GM23338 (cell line): ENCODE measurements at places on chromosomes 5 and 9. TPM values are rescaled to one million over a fixed set of nuclear protein-coding genes. Genes with fewer than 3 reads are reported as not detected.

Gene SLC25A2
- polyA plus RNA-seq = not detected in 2 replicates

Gene CAMLG
- polyA plus RNA-seq = 75.0 and 85.6 TPM in 2 replicates

Gene PCDHGA10
- 1.6 and 2.1 TPM in 2 replicates for polyA plus RNA-seq

Gene CTSV
- polyA plus RNA-seq = 89.9 and 97.9 TPM in 2 replicates

Gene NUTM2G
- polyA plus RNA-seq = 0.70 and 0.76 TPM in 2 replicates

DNA sequence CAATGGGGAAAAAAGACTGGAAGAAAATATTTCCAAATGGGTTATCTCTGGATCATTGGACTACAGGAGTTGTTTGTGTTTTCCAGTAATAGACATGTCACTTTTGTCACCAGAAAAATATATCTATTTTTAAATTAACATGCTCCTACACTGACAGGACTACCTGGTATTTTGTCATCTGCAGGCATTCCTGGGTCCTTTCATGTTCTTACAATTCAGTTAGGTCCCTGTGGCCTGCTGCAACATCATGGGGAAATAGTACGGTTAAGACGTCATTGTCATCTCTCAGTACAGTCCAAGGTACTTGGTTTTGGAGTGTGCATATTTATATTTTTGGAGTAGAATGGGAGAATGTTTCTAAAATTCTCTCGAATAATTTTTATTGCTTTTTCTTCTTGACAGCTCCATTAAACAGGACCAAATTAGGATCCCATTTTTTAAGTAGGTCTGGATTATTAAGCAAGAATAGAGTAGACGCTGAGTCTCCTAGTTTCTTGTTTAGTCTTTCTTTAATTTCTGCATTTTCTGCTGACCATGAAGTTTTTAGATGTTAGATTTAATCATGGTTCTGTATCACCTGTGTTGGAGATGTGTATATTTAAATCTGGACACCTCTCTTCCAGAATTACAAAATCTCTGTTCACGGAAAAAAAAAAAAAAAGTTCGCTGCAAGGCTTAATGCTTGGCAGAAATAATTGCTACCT is 46.9 kb downstream of the SLC22A5 start:
- H3K36me3 ChIP-seq = no peaks in the 10 kb centered on the region
- H3K4me1 ChIP-seq = peaks cover under 1% of the 10 kb centered on the region; the same call in 1 of the 2 replicates
- DNase-seq = no peak
- no peak overlapping the region for H3K27ac ChIP-seq
- H3K27me3 ChIP-seq = 0 out of 2 replicates have a peak, but pooled peaks cover 4% of the 10 kb centered on the region

DNA sequence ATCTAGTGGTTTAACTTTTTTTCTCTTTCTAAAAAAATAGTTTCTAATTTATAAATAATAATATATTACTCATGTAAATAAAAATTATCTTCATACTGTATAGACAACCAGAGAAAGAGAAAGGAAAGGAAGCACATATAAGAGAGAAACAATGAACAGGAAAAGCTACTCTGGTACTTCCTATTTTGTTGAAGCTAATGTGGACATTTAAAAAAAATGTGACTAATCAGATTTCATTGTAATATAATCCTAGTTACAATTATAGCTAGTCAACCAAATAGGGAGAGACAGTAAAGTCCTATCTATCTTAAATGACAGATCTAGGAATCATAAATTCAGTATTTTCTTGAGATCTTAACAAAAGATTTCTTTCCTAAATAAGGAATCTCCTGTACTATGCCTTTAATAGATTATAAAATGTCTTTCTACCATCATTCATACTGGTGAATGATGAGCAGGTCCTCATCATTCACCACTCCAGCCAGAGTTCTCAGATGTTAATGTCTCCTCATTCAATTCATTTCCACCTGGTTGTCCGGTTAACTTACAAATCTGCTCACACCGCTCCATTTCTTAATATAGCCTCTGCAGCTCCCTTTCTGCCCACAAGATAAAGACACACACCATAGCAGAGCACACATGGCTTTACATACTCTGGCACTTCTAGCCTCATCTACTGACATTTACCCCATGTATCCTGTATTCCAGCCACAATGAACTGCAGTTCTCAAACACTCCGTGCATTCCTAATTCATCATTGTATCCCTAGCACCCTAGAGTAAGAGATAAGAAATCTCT is 30.9 kb downstream of the ZFR start:
- no peak for DNase-seq
- peaks cover 39% of the 10 kb centered on the region; the same call in 1 of the 2 replicates for H3K36me3 ChIP-seq
- H3K27ac ChIP-seq = no peak overlapping the region
- no peaks in the 10 kb centered on the region for H3K27me3 ChIP-seq

- no peak overlapping the region for H3K27ac ChIP-seq
- no peaks in the 10 kb centered on the region for H3K27me3 ChIP-seq
- H3K36me3 ChIP-seq = no peaks in the 10 kb centered on the region
- no peak for DNase-seq
- no peak overlapping the region for H3K4me3 ChIP-seq
These were observed 219.0 kb upstream of the IRX4 start for GRCh38 chr5:2101685-2102084.

- DNase-seq = no peak
- no peaks in the 10 kb centered on the region for H3K27me3 ChIP-seq
- no peak overlapping the region for H3K4me3 ChIP-seq
- no peaks in the 10 kb centered on the region for H3K4me1 ChIP-seq
- H3K36me3 ChIP-seq = no peaks in the 10 kb centered on the region
These were observed 173.2 kb upstream of the TRPC7 start for GRCh38 chr5:136538534-136538933.

DNA sequence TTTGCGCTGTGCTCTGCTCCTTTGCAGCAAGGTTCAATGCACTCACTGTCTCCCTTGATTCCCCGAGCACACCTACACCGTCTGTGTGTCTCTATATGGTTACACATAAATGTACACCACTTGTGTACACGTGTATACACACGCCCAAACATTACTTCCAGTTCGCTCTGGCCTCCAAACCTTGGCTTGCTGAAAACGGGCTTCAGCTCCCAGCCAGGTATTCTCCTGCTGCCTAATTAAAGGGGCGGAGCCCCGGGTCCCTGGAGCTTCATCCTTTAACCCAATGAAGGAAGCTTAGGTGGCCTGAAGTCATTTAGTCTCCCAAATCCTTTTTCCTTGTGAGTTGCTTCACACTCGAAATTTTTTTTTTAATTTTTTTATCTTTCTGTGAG is 4.6 kb downstream of the ISL1 start:
- peak overlapping the region; percentile 66 for H3K4me3 ChIP-seq
- peaks cover 77% of the 10 kb centered on the region for H3K4me1 ChIP-seq
- DNase-seq = peak; percentile 61
- peaks cover 96% of the 10 kb centered on the region for H3K27me3 ChIP-seq
- no peaks in the 10 kb centered on the region for H3K36me3 ChIP-seq

- H3K36me3 ChIP-seq = no peaks in the 10 kb centered on the region
- no peak overlapping the region for H3K27ac ChIP-seq
- H3K27me3 ChIP-seq = no peaks in the 10 kb centered on the region
- H3K4me1 ChIP-seq = no peaks in the 10 kb centered on the region
- no peak overlapping the region for H3K4me3 ChIP-seq
These were observed 13.1 kb upstream of the CEMIP2 start for GRCh38 chr9:71781391-71781790.

GRCh38 chr5:154683101-154683880 is 71.9 kb upstream of the LARP1 start:
- peak overlapping the region; percentile 64 for H3K4me3 ChIP-seq
- H3K27me3 ChIP-seq = no peaks in the 10 kb centered on the region
- no peak for DNase-seq
- no peaks in the 10 kb centered on the region for H3K36me3 ChIP-seq

DNA sequence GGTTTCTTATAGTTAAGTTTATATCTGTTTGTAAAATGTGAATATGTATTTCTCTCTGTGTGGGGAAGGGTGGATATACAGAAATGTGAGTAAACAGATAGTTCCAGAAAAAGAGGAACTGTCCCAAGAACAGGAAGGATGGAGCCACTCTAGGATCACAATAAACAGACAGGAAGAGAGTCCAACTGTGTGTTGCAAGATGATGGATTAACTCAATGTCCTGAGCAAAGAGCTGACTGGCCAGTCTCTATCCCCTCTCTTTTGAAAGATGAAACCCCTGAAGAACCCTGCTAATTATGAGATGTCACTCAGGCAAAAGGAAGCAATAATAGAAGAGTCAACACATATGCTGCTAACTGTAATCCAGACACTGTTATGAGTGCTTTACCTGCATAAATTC is 202.7 kb downstream of the SEMA6A start:
- H3K27ac ChIP-seq = no peak overlapping the region
- peaks cover 19% of the 10 kb centered on the region for H3K4me1 ChIP-seq
- no peaks in the 10 kb centered on the region for H3K27me3 ChIP-seq
- H3K4me3 ChIP-seq = no peak overlapping the region
